Brain pericyte (primary cell): ENCODE measurements at places on chromosomes 5 and 9.

- DNase-seq: no peak
Measured at GRCh38 chr9:130432796-130433167, 12.0 kb upstream of the ASS1 start.

DNA sequence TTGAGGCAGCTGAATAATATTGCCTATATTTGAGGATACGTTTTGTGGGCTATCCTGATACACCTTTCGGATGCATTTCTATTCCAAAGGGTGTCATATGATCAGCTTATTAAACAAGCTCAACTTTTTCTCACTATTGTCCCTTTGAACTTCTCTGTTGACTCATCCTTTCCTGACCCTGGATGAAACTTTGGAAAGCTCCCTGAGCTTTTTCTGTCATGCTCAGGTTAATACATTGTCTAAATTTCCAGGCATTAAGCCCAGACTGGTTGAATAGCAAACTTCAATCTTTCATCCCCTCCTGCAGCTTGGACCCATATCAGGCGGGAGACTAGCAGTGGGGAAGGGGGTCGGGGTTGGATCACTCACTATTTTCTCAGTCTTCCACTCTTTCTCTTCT lies 104.9 kb upstream of the PTPN3 start:
- no peak for DNase-seq

- DNase-seq: no peak
Measured at GRCh38 chr9:93776873-93777272, 178.3 kb downstream of the BARX1 start.

GRCh38 chr5:5683174-5683573 lies 260.7 kb downstream of the ICE1 start:
- no peak for DNase-seq
